ENCODE measurements at places on chromosomes 7 and 10.
A peak's percentile ranks its signal among the peaks of the same experiment; 100 is the strongest.

GRCh38 chr10:125064681-125065492 lies 95.5 kb downstream of the CTBP2 start:
- DNase-seq = peak; percentile 80

DNA sequence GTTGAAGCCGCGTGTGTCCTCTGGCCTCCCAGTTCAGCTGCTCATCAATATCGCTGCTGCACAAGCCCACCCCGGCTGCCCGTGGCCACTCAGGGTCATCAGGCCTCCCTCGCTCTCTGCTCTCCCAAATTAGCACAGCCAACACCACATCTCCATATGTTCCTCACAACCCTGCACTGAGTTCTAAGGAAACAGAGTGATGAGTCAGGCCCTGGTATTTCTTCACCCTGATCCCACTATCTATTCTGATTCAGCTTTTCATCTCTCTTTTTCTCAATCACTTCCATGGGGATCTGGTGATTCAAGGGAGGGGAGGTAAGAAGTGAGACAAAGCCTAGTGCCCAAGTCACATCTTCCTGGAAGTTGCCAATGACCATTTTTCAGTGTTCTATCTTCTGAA lies 23.8 kb downstream of the CYTH3 start:
- DNase-seq = peak; percentile 90

DNA sequence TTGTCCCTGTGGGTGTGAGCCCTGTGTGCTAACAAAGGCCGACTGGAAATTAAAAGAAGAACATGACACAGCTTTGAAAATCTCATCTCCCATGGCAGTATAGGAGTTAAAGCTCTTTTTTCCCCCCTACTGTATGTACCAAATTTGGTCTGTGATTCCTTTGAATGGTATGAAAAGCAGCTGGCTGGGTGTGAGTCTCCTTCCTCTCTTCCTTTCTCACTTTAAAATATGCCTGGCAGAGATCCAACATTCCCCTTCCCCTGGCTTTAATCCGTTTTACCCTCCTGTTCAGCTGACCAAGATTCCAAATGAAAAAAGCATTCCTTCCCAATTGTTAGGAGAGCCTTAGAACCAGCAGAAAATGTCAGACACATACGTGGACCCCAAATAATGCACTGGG lies 225.0 kb upstream of the CELF2 start:
- DNase-seq = peak; percentile 99

DNA sequence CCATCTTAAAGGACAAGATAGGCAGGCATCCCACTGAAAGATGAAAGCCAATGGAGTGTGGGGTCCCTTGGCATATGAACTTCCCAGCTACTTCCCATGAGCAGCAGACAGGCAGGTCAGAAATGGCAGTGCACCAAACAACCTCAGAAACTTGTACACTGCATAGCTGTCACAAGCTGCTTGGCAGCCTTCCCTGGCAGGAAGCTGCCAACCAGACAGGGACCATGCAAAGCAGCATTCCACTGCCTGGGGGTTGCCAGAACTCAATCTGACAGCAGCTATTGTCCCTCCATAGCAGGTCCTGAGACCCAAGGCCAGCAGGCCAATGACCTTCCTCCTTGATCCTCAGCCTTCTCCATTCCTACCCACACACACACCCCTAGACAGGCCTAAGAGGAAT lies 139.5 kb downstream of the PLCE1 start:
- peak; percentile 49 for DNase-seq

- no peak for DNase-seq
Measured at GRCh38 chr10:117424883-117425649, 49.8 kb upstream of the PDZD8 start.

DNA sequence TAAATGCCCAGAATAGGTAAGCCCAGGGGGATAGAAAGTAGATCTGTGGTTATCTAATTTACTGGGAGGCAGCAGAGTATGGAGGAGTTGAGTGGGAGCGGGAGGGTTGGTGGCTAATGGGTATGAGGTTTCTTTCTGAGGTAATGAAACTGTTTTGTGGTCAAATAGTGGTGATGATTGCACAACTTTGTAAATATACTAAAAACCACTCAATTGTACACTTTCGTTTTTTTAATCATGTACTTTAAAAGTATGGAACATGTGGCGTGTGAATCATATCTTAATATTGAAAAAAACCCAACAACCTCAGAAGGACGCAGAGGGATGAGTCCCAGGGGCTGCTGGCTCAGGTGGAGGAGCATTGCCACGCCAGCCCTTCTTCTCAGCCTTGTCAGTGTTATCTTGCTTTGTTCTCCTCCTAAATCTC lies 118.1 kb downstream of the WDR11 start:
- peak; percentile 5 for DNase-seq

GRCh38 chr7:36286226-36286625 lies 103.4 kb upstream of the ANLN start:
- no peak for DNase-seq

- peak; percentile 3 for DNase-seq
Measured at GRCh38 chr10:25082276-25083204, 66.1 kb downstream of the THNSL1 start.

DNA sequence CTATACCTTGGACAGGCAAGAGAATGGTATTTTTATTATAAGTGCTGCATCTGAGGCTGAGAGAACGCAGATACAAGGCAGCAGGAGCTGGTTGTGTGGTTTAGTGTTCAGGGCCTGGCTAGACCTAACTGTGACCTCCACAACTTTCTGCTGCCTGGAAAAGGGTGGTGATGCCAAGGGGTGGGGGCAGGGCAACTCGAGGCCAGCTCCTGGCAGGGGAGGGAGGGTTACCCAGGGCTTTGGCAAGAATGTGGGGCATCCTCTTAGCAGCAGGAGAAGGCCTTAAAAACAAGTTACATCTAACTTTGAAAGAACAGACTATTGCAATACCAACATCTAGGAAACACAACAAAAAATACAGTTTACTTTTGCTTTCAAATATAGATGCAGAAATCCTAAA lies 13.0 kb downstream of the MXI1 start:
- DNase-seq = no peak

DNA sequence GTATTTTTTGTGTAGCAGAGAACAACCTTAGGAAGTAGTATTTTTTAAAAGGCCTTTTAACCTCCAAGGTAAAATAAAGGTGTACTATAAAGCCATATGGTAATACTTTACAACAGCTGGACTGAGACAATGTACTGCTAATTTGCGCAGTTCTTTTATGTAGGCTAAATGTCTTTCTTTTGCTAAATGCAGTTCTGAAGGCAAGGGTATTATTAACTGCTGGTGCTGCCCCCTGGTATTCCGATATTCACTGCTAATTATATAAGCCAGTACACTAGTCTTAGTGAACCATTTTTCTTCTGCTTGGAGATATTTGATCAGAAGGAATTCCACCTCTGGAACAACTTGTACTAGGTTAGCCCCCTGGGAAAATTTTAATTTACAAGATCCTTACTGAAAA lies 272.0 kb upstream of the FERD3L start:
- no peak for DNase-seq

All from fibroblast of skin of right biceps (primary cell).